ENCODE measurements at places on chromosomes 6 and 20.

DNA sequence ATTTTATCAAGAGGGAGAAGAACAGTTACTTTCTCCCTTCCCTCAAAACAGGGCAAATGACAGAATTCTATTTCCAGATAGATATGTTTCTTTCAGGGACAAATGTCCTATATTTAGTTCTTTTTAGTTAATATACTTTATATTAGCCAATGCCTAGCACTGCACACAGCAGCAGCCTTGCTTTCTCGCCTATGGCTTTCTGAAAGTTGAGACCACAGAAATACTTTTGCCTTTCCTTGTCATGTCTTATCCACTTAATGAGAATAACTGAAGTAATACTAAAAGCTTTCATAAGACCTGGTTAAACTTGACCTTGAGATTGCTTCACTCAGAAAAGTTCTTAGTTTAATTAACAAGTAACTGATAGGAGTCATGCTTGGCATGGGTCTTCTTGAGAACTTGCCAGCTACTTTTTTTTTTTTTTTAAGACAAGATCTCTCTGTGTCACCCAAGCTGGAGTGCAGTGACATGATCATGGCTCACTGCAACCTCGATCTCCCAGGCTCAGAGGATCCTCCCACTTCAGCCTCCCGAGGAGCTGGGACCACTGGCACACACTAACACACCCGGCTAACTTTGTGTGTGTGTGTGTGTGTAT, 159.3 kb downstream of the CDKAL1 start:
- no peak overlapping the region for H3K4me3 ChIP-seq
- no peak for DNase-seq
- no peak overlapping the region for H3K27ac ChIP-seq
- H3K36me3 ChIP-seq: no peaks in the 10 kb centered on the region
- H3K4me1 ChIP-seq: peaks cover 5% of the 10 kb centered on the region

- no peaks in the 10 kb centered on the region for H3K27me3 ChIP-seq
- H3K4me3 ChIP-seq: no peak overlapping the region
- no peaks in the 10 kb centered on the region for H3K36me3 ChIP-seq
- H3K27ac ChIP-seq: no peak overlapping the region
- DNase-seq: no peak
These were observed 129.5 kb upstream of the HDAC2 start for GRCh38 chr6:114100215-114100994.

DNA sequence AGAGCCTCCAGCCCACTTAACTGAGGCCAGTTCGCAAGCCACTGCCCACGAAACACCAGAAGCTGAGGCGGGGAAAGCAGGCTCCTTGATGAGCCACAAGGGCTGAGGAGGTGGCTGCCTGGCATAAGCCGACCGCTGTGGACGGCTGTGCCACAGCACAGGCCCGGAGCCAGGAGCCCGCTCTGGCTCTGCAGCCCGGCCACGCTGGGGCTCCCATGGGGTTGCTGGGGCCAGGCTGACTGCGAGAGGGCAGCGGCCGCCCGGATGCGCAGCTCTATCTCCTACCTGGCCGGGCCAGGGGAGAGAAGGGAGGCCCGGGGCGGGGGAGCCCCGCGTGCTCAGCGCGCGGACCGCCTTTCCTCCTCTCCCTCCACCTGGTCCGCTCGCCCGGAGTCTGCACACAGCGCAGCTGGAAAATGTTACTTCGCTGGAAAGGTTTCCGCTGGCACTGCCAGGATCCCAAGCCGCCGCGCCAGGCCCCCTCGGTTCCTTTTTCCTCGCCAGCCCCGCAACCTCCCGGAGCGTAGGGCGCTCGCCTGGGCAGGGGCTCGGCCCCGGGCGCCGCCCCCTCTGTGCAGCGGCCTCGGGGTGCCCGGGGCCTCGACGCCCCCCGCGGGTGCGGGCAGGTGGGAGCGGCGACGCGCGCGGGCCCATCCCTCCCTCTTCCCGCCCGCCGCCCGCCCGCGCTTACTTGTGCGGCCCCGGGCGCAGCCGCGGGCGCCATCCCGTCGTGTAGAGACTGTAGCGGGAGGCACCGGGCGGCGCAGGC, 657 bp downstream of the EMILIN3 start:
- H3K36me3 ChIP-seq: no peaks in the 10 kb centered on the region
- H3K27me3 ChIP-seq: peaks cover 44% of the 10 kb centered on the region
- DNase-seq: no peak
- H3K4me1 ChIP-seq: no peaks in the 10 kb centered on the region

GRCh38 chr20:35561268-35561667, 19.4 kb downstream of the ERGIC3 start:
- H3K36me3 ChIP-seq: peaks cover 12% of the 10 kb centered on the region
- no peak overlapping the region for H3K4me3 ChIP-seq
- H3K4me1 ChIP-seq: no peaks in the 10 kb centered on the region
- DNase-seq: peak; percentile 18

- no peak overlapping the region for H3K27ac ChIP-seq
- H3K27me3 ChIP-seq: no peaks in the 10 kb centered on the region
- H3K4me1 ChIP-seq: peaks cover 37% of the 10 kb centered on the region
- H3K36me3 ChIP-seq: no peaks in the 10 kb centered on the region
These were observed 97.5 kb downstream of the ARMC2 start for GRCh38 chr6:108945681-108946159.

DNA sequence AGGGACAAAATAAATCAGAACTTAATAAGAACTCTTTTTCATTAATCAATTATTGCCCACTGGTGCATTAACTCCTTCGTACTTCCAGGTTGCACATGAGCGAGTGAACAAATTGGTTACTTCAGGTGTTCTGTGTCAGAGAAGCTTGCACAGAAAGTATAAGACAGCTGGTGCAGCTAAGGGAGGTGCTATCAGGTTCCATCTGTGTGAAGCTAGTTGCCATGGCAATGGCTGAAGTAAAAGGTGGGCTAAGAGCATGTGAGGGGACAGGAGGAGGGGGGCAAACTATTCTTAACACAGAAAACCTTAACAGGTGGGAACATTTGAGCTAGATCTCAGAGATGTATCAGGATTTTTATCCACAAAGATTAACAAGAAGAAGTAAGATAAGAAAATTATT, 81.6 kb downstream of the MANEA start:
- no peaks in the 10 kb centered on the region for H3K4me1 ChIP-seq
- H3K36me3 ChIP-seq: no peaks in the 10 kb centered on the region
- H3K27me3 ChIP-seq: no peaks in the 10 kb centered on the region
- H3K27ac ChIP-seq: no peak overlapping the region

- no peak for DNase-seq
- no peak overlapping the region for H3K4me3 ChIP-seq
- no peaks in the 10 kb centered on the region for H3K27me3 ChIP-seq
- no peaks in the 10 kb centered on the region for H3K4me1 ChIP-seq
- H3K27ac ChIP-seq: no peak overlapping the region
- H3K36me3 ChIP-seq: no peaks in the 10 kb centered on the region
These were observed 952 bp upstream of the TAAR6 start for GRCh38 chr6:132569170-132569569.

DNA sequence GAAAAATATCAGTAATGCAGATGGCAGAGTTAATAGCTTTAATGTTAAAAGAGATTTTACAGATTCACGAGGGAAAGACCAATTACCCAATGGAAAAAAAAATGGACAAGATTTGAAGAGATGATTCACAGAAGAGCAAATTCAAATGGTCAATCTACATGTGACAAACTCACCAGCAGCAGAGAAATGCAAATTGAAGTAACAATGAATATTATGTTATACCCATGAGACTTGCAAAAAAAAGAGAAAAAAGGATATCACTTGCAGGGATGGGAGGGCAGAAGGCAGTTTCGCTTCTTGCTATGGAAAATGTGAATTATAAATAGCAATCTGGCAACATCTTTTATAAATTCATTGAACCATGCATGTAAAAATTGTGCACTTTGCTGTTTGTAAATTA, 55.9 kb downstream of the PROKR2 start:
- H3K4me1 ChIP-seq: no peaks in the 10 kb centered on the region
- H3K27ac ChIP-seq: no peak overlapping the region
- no peaks in the 10 kb centered on the region for H3K27me3 ChIP-seq
- H3K4me3 ChIP-seq: no peak overlapping the region
- DNase-seq: no peak

GRCh38 chr6:66940003-66940402, 1233.0 kb upstream of the EYS start:
- DNase-seq: no peak
- H3K4me1 ChIP-seq: no peaks in the 10 kb centered on the region
- H3K36me3 ChIP-seq: no peaks in the 10 kb centered on the region
- H3K27ac ChIP-seq: no peak overlapping the region

GRCh38 chr6:2940851-2941250, 30.5 kb downstream of the SERPINB6 start:
- peak overlapping the region; percentile 66 for H3K4me3 ChIP-seq
- DNase-seq: no peak
- peak overlapping the region; percentile 55 for H3K27ac ChIP-seq
- no peaks in the 10 kb centered on the region for H3K27me3 ChIP-seq

- no peak overlapping the region for H3K27ac ChIP-seq
- peak overlapping the region; percentile 35 for H3K4me3 ChIP-seq
- H3K4me1 ChIP-seq: peaks cover 15% of the 10 kb centered on the region
- DNase-seq: no peak
- H3K36me3 ChIP-seq: no peaks in the 10 kb centered on the region
These were observed 17.2 kb upstream of the NCR2 start for GRCh38 chr6:41318261-41318653.

- peaks cover 7% of the 10 kb centered on the region for H3K4me1 ChIP-seq
- H3K4me3 ChIP-seq: no peak overlapping the region
- H3K27ac ChIP-seq: no peak overlapping the region
- no peaks in the 10 kb centered on the region for H3K27me3 ChIP-seq
- no peaks in the 10 kb centered on the region for H3K36me3 ChIP-seq
- DNase-seq: no peak
These were observed 131.6 kb downstream of the DLL1 start for GRCh38 chr6:170159022-170159965.

- H3K27ac ChIP-seq: no peak overlapping the region
- H3K4me3 ChIP-seq: no peak overlapping the region
- H3K27me3 ChIP-seq: no peaks in the 10 kb centered on the region
- DNase-seq: no peak
- H3K36me3 ChIP-seq: no peaks in the 10 kb centered on the region
These were observed 16.7 kb upstream of the ETV7 start for GRCh38 chr6:36404164-36404563.

Data from CD4-positive, alpha-beta T cell (primary cell).